ENCODE measurements at places on chromosomes 4 and X. TPM values are rescaled to one million over a fixed set of nuclear protein-coding genes. Genes with fewer than 3 reads are reported as not detected.

DNA sequence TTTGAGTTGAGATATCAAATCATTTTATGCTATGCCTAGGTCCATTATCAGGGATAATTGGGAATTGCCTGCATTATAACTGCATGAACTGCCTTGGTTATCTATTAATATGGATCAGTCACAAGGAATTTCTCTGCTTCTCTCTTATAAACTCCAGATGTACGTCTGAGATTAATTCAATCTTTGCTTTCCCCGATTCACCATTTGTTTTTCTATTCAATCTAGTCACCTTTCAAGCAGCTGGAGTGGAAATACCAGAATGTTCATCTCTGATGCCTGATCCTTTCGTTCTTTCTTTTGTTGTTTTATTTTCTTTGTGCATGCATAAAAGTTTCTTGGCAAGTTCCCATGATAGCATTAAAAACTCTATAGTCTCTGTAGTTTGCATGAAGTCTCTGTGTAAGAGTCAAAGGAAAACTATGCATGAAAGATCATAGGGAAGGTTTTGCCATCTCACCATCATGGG is 22.6 kb downstream of the SYNPO2 start:
- H3K4me1 ChIP-seq: peaks cover 10% of the 10 kb centered on the region
- H3K27me3 ChIP-seq: no peaks in the 10 kb centered on the region
- H3K4me3 ChIP-seq: peak overlapping the region; percentile 47
- no peaks in the 10 kb centered on the region for H3K36me3 ChIP-seq
- DNase-seq: peak; percentile 54

- H3K27me3 ChIP-seq: no peaks in the 10 kb centered on the region
- no peak overlapping the region for H3K4me3 ChIP-seq
- no peak for DNase-seq
- no peak overlapping the region for H3K27ac ChIP-seq
- no peaks in the 10 kb centered on the region for H3K36me3 ChIP-seq
Observed at GRCh38 chr4:80186676-80187075, 10.6 kb upstream of the PRDM8 start.

GRCh38 chr4:94621491-94622080 is 136.2 kb upstream of the BMPR1B start:
- H3K4me1 ChIP-seq: peaks cover 2% of the 10 kb centered on the region
- peaks cover 35% of the 10 kb centered on the region for H3K36me3 ChIP-seq
- no peak overlapping the region for H3K27ac ChIP-seq
- peak; percentile 62 for DNase-seq
- no peaks in the 10 kb centered on the region for H3K27me3 ChIP-seq
- H3K4me3 ChIP-seq: no peak overlapping the region

The TLR8 gene
- total RNA-seq: not detected

The FGF2 gene
- total RNA-seq: 293 TPM

DNA sequence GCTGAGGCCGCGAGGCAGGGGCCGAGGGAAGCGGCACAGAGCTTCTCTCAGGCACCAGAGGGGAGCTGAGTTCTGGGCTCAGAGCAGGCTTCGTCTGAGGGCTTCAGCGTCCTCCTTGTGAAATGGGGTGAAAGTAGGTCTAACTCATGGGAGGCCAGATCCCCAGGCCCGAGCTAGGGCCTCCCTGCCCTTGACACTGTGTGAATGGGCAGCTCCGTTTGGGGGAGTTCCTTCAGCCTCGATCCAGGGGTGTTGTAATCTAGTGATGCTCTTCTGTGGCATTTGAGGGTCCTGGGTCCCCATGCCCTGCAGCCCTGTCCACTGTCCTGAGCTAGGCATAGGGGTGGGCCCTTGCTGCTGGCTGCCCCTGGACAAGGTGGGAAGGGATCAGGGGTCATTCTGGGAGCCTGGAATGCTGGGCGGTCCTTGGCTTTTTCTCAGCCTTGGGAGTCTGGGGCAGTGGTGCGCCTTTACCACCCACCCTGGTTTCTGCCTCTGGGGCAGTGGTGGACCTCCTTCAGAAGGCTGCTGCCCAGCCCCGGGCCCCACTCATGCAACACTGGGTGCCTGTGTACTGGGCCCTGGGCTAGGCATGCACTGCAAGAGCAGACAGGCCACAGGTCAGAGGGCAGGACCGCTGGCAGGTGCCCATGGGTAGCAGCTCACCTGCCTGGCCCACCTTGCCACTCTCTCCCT is 4.1 kb downstream of the SH3BP2 start:
- DNase-seq: no peak
- peak overlapping the region; percentile 73 for H3K27ac ChIP-seq
- no peak overlapping the region for H3K4me3 ChIP-seq
- H3K27me3 ChIP-seq: no peaks in the 10 kb centered on the region
- H3K36me3 ChIP-seq: no peaks in the 10 kb centered on the region

DNA sequence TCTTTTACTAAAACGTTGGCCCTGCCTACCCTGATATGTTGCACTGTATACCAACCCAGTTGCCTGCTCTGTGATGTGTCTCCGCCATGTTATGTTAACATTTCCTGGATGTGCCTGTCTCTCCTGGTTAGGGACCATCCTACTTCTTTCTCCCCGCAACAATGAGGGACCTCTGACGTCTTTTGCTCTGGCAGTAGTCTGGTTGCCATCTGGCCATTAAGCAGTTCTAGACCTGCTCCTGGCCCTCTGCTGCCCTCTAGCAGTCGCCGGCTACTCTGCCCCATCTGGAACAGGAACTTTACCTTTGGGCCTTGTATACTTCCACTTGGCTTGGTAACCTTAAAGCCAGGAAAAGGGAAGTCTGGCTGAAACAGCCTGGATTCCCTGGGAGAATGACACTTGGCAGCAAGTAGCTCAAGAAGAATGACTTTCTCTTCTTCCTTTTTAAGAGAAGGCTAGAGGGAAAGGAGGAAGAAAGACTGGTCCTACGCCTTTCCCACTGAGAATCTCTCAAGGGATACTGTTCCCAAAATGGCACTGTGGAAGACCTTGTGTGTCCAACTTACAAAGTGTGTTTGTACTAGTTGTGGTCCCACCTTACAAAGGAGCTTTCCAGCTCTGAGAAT is 63.5 kb downstream of the GPC3 start:
- no peak overlapping the region for H3K27ac ChIP-seq
- peak; percentile 26 for DNase-seq
- no peak overlapping the region for H3K4me3 ChIP-seq
- no peaks in the 10 kb centered on the region for H3K36me3 ChIP-seq

The CITED1 gene
- total RNA-seq: not detected

GRCh38 chr4:10094841-10095240 is 21.8 kb downstream of the WDR1 start:
- no peak overlapping the region for H3K4me3 ChIP-seq
- H3K27me3 ChIP-seq: no peaks in the 10 kb centered on the region
- DNase-seq: no peak
- H3K4me1 ChIP-seq: peaks cover 72% of the 10 kb centered on the region
- H3K27ac ChIP-seq: peak overlapping the region; percentile 99

The PABPC5 gene
- 5.3 TPM for total RNA-seq

The CT47B1 gene
- not detected for total RNA-seq

GRCh38 chr4:189779281-189779980 is 161.2 kb upstream of the FRG1 start:
- H3K27me3 ChIP-seq: no peaks in the 10 kb centered on the region
- H3K4me3 ChIP-seq: no peak overlapping the region
- no peaks in the 10 kb centered on the region for H3K4me1 ChIP-seq

GRCh38 chr4:81604683-81605218 is 133.0 kb upstream of the RASGEF1B start:
- no peak for DNase-seq
- no peak overlapping the region for H3K4me3 ChIP-seq
- no peak overlapping the region for H3K27ac ChIP-seq
- no peaks in the 10 kb centered on the region for H3K27me3 ChIP-seq
- H3K4me1 ChIP-seq: peaks cover 21% of the 10 kb centered on the region

DNA sequence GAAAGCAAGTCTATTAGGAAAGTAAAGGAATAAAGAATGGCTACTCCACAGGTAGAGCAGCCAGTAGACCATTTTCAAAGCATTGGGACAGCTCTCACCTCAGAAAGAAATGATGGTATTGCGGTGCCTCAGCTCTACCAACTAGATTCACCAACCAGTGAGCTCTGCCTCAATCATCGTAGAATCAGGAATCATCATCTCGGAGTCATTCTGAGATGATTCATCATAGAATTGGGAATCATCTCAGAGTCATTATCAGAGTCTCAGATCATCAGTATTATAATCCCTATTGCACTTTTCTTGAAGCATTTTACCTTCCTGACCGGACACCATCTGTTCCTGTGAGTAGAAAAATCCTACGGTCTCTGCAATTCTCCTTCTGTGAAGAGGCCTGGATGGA is 17.5 kb upstream of the SAT1 start:
- H3K27ac ChIP-seq: no peak overlapping the region
- no peaks in the 10 kb centered on the region for H3K36me3 ChIP-seq
- H3K27me3 ChIP-seq: no peaks in the 10 kb centered on the region
- no peaks in the 10 kb centered on the region for H3K4me1 ChIP-seq

- H3K4me3 ChIP-seq: peak overlapping the region; percentile 33
- no peaks in the 10 kb centered on the region for H3K36me3 ChIP-seq
Observed at GRCh38 chr4:14862891-14863290, 139.4 kb upstream of the CPEB2 start.

DNA sequence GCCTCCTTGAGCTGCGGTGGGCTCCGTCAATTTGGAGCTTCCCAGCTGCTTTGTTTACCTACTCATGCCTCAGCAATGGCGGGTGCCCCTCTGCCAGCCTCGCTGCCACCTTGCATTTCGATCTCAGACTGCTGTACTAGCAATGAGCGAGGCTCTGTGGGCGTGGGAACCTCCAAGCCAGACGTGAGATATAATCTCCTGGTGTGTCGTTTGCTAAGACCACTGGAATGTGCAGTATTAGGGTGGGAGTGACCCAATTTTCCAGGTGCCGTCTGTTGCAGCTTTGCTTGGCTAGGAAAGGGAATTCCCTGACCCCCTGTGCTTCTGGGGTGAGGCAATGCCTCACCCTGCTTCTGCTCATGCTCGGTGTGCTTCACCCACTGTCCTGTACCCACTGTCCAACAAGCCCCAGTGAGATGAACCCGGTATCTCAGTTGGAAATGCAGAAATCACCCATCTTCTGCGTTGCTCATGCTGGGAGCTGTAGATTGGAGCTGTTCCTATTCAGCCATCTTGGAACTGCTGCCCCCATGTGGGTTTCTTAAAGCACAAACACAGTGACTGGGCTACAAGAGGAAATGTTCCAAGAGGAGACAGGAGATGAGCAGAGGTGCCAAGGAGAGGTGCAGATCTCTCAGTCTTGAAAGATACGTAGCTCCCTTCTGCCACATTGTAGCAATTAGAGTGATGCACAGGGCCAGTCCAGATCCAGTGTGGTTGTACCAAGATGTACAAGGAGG is 193.0 kb upstream of the IGFBP7 start:
- H3K4me3 ChIP-seq: no peak overlapping the region
- no peak overlapping the region for H3K27ac ChIP-seq
- no peaks in the 10 kb centered on the region for H3K36me3 ChIP-seq
- no peak for DNase-seq
- H3K4me1 ChIP-seq: no peaks in the 10 kb centered on the region
- peaks cover 14% of the 10 kb centered on the region for H3K27me3 ChIP-seq

The PROM1 gene
- not detected for total RNA-seq

DNA sequence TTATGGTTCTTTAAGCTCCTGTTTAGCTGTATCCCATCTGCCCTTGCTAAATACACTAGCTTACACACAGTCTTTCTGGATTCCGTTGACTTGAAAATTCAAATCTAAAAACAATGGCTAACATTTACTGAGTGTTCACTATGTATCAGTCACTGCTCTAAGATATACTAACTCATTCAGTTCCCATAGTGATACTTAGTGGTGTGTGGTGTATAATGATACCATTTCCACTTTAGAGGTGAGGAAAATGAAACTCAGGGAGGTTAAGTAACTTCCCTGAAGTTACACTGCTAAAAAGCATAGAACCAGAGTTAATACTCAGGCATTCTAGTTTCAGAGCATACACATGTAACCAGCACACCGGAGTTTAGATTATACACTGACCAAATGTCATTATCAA is 762.0 kb downstream of the GRID2 start:
- H3K27ac ChIP-seq: no peak overlapping the region
- H3K36me3 ChIP-seq: no peaks in the 10 kb centered on the region
- H3K4me1 ChIP-seq: no peaks in the 10 kb centered on the region
- DNase-seq: no peak
- H3K27me3 ChIP-seq: no peaks in the 10 kb centered on the region
- no peak overlapping the region for H3K4me3 ChIP-seq

DNA sequence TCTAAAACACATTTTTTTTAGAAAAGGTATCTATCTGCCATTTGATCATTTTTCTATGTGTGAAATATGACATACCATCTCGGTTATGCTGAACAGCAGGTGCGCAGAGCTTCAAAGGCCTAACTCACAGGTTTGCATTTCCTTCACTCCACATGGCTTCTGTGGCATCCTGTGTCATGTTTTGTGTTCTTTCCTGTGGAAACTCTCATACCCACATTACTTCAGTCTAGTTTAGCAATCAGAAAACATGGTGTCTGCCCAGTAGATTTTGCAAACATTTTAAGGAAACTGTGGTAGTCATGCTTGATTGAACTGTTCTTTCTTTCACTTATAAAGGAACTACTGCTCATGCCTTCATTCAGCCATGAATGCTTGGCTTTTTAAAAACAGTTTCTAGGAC is 11.3 kb upstream of the ARAP2 start:
- H3K36me3 ChIP-seq: no peaks in the 10 kb centered on the region
- H3K4me3 ChIP-seq: no peak overlapping the region
- H3K27me3 ChIP-seq: no peaks in the 10 kb centered on the region
- no peak overlapping the region for H3K27ac ChIP-seq
- no peak for DNase-seq
- H3K4me1 ChIP-seq: no peaks in the 10 kb centered on the region

GRCh38 chr4:33437406-33437805 is 2717.2 kb downstream of the PCDH7 start:
- H3K27ac ChIP-seq: no peak overlapping the region
- H3K4me1 ChIP-seq: no peaks in the 10 kb centered on the region

DNA sequence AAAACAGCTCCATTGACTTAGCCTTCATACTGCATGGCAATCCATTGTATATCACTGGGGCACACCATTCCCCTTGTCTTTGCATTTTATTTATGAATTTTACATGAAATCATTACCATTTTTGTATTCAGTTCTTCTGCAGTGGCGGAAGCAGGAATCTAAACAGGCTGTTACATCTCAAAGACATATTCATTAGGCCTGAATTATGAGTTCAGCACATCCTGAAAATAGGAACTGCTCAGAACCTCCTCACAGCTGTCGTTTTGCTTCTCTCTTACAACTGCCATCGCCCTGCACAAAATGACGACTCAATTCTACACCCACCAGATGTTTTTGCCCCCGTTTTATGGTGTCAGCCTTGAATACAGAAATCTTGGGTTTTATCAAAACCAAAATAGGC is 474.4 kb upstream of the MAGEB18 start:
- no peaks in the 10 kb centered on the region for H3K4me1 ChIP-seq
- no peaks in the 10 kb centered on the region for H3K36me3 ChIP-seq
- H3K4me3 ChIP-seq: no peak overlapping the region
- H3K27me3 ChIP-seq: no peaks in the 10 kb centered on the region
- H3K27ac ChIP-seq: no peak overlapping the region

GRCh38 chr4:9918484-9918883 is 102.8 kb downstream of the SLC2A9 start:
- DNase-seq: no peak
- no peaks in the 10 kb centered on the region for H3K27me3 ChIP-seq
- no peaks in the 10 kb centered on the region for H3K36me3 ChIP-seq
- H3K4me3 ChIP-seq: no peak overlapping the region
- H3K4me1 ChIP-seq: no peaks in the 10 kb centered on the region

- H3K27ac ChIP-seq: peak within 1 kb of the TSS; percentile 90
- DNase-seq: peak; percentile 96
- H3K4me3 ChIP-seq: peak within 1 kb of the TSS; percentile 91
- H3K4me1 ChIP-seq: peaks cover 29% of the 10 kb centered on the region
- H3K36me3 ChIP-seq: no peaks in the 10 kb centered on the region
Observed at GRCh38 chr4:39697740-39698423, at the start of gene UBE2K. TSS of gene UBE2K (plus strand) at chr4:39698136. CDS start at chr4:39698328, 192 bp downstream.

- no peak within 1 kb of the TSS for H3K27ac ChIP-seq
- peak; percentile 13 for DNase-seq
- peaks cover 8% of the 10 kb centered on the region for H3K4me1 ChIP-seq
- no peaks in the 10 kb centered on the region for H3K27me3 ChIP-seq
Observed at GRCh38 chr4:39406763-39407583, at the start of gene KLB. TSS of gene KLB (plus strand) at chr4:39406930. CDS start at chr4:39406950, 20 bp downstream.

Measured in GM23248 (cell line).